Fibroblast of pulmonary artery (primary cell): ENCODE measurements at places on chromosomes 5 and 9.

DNA sequence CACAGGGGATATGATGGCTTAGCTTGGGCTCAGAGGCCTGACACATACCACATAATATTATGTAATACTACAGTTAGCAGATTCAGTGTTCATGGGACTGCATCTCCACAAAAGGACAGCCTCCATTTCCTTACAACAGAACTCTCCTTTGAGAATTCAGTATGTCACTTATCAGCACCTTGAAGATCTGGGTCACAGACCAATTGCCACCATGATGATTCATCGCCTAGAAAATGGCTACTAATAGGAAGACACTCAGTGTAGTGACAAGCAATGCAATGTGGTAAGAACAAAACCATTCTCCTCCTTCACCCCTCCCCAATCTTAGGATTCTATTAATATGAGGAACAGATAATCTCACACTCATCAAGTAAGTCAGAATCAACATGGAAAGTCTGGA, 38.7 kb upstream of the PRLR start:
- no peak for DNase-seq

GRCh38 chr5:73292816-73293459, 119.9 kb downstream of the TMEM174 start:
- no peak for DNase-seq

GRCh38 chr5:98308231-98308630, 465.2 kb upstream of the RGMB start:
- peak; percentile 23 for DNase-seq

DNA sequence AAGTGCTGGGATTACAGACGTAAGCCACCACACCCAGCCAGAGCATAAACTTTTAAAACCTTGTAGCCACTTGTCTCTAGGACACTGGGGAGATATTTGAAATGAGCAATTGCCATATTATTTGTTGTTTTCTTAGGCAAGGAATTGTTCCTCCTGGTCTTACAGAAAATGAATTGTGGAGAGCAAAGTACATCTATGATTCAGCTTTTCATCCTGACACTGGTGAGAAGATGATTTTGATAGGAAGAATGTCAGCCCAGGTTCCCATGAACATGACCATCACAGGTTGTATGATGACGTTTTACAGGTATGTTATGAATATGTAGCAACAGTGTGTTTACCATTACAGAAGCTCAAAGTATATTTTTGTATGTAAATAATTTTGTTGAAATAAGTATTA, 30.5 kb downstream of the SFXN1 start:
- DNase-seq: no peak

DNA sequence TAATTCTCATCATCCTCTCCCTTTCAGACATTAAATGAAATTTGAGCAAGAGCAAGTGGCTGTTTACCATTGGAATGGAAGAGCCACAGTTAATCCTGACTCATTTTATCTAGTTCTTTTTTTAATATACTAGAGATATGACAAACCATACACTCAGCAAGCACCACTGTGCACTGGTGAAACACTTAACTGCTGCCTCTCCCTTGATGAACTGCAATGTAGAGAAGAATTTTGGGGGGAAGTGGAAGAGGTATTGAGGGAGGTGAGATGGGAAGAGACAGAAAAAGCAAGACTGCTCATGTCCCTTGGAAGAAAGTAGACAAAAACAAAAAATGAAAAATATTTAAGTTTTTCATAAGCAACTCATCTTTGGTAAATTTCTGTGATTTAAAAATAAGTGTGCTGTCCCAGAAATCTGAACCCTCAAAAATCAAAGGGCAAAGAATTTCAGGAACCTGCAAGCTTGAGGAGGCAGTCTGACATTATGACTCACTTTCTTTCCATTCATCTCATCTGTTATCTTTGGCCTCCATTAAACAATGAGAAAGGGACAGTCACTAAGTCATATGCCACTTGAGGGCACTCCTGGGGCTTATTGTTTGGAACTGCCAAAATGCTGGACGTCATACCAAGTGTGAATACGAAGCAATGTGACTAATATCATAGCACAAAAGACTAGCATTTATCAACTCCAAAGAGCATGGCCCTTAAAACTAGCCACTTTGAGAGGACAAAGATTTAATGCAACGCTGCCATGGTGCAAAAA, 566.8 kb upstream of the DMAC1 start:
- DNase-seq: peak; percentile 62

- DNase-seq: no peak
These were observed 182.4 kb downstream of the RASEF start for GRCh38 chr9:82880336-82881050.

DNA sequence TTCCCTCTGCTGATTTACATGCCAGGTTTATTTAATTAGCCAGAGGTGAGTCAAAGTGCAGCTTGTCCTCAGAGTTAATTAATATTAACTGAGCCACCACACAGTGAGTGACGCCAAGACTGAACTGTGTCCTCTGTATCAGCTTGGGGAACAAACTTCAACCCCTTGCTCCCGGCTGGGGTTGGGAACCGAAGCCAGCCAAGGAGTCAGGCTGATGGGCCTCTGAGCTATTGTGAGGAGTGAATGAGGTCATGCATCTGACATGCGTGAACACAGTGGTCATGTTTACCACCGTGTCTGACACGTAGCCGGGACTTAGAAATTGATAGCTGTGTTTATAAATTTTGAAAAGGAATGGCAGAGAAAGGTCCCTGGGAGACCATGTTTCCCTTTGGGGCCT, 17.1 kb downstream of the IGIP start:
- no peak for DNase-seq

GRCh38 chr9:117682955-117683710, 21.1 kb upstream of the TLR4 start:
- peak; percentile 29 for DNase-seq

DNA sequence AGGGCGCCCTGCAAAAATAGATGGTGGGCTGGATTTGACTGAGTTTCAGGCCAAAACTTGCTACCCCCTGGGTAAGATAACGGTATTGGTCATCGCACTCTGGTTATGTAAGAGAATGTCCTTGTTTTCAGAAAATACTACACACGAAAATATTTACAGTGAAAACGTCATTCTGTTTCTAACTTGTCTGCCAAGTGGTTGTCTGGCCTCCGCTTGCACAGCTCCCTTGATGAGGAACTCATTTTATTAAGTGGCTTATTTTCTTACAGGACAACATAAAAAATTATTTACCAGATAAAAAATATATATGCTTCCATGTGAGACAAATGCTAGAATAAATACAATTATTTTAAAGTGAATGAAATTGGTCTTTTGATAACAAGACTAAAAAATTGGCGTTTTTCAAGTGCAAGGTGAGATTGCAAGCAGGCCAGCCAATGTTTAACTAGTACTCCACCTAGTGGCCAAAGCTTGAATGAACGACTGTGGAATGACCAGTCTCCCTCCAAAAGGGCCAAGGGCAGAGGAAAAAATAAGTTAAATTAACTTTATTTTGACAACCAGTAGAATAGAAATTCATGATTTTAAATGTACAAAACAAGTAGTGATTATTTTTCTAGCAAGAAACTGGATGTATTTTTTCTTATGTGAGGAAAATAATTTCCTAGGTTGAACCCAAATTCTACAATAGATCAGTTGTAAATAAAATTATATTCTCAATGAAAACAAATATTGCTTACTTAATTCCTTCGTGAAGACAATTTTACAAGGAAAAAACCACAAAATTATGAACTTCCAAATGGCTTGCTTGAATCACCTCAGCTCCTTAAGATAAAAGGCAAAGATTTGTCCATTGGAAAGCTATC, 93.2 kb downstream of the ZFAND5 start:
- DNase-seq: peak; percentile 66

DNA sequence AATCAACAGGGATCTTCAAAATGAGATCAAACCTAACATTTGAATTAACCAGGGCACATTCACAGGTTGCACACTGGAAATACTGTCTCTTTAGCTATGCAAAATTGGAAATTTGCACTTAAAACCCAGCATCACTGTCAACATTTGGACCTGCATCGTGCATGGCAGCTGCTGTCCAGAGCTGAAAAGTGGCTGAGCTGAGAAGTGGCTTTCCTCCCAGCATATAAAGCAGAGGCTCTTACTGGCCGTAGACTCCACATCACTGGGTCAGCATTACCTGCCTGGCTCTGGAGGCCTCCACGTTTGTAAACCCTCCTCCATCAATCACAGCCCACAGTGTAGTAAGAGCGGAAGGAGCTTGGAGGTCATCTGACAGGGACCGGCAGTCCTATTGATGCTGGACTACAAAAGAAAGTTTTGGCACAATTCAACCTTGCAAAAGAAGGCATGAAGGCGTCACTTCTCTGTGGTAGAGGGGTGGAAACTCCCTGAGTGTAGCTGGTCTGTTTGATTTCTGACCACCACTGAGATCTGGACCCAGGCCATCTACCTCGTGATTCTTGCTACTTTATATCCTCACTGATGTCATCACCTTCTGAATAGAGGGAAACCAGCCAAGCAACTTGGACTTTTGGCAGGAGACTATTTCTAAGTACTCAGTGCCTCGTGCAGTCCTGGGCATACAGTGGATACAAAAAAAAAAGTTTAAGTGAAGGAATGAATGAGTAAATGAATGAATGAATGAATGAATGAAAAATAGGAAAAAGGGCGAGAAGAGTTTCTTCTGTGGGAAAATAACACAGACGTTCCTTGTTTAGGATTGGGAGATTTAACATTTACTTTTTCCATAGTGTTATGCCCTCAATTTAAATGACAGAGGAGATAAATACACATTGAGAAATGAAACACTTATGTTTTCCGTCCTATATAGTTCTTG, 14.8 kb downstream of the RASEF start:
- DNase-seq: peak; percentile 58

DNA sequence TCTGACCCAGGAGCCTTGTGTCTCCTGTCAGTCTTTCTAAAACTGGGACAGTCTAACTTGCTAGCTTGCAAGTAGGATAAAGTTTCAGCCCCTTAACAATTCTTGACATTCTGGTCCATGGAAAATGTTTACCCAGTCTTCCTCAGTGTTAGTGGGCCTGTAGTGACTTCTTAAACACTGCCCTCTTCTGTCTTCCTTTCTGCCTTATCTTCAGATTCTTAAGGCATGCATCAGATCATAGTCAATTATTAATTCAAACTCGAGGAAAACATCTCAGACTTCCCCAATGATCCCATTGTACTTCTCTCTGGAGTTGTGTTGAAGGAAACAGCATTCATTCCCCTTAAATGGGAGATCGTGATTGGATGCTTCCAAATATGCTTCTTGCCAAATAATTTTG, 1199.8 kb downstream of the DTWD2 start:
- DNase-seq: peak; percentile 5

DNA sequence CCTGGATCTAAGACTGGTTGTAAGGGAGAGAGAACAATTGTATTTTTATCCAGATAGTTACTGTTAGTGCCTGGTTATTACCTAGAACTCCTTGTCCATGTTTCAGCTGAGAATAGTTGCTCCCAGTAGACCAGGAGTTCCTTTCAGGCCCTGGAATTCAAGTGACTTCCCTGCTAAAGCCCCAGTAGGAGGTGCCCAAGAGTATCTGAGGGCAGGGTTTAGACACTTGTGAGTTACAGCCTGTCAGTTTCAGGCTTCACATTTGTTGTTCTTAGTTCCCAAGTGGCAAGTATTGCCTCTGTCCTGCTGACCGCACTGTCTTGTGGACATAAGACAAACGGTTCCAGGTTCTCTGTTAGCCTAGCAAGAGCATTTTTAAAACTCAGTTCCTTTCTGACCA, 743.9 kb upstream of the SEMA6A start:
- DNase-seq: no peak

- no peak for DNase-seq
These were observed 4.0 kb downstream of the SPINK14 start for GRCh38 chr5:148172377-148172776.

DNA sequence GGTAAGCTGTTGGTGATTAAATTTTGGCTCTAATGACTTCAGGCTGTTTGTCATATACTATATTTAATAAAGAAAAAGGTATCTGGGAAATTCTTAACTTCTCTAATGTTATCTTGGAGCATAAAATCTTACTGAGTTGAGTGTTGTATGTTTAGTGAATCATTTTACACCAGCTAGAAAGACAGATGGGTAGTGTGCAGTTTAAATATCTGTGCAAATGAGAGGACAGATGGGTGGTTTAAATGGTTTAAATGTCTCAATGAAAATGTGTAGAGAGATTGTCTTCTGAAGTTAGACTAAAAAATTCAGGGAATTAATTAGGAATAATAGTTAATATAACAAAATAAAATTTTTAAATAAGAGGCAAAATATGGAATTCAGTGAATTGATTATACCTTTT, 114.5 kb downstream of the FER start:
- DNase-seq: no peak

DNA sequence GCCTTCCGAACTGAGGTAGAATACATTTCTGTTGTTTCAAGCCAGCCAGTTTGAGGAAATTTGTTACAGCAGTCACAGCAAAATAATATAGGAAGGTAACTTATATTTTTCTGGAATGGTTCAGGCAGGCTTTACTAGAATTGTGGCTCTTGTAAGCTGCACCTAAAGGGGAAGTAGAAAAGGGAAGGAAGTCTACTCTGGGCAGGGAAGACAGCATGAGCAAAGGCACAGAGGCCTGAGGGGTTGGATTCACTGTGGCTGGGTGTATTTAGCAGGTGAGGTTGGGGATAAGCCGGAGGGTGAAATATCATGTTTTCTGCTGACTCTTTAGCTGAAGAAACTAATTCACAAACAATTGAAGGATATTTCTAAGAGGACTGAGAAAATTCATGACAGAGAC, 183.5 kb downstream of the GAS1 start:
- no peak for DNase-seq

- DNase-seq: peak; percentile 48
These were observed 398.2 kb downstream of the NFIB start for GRCh38 chr9:13915591-13916301.

DNA sequence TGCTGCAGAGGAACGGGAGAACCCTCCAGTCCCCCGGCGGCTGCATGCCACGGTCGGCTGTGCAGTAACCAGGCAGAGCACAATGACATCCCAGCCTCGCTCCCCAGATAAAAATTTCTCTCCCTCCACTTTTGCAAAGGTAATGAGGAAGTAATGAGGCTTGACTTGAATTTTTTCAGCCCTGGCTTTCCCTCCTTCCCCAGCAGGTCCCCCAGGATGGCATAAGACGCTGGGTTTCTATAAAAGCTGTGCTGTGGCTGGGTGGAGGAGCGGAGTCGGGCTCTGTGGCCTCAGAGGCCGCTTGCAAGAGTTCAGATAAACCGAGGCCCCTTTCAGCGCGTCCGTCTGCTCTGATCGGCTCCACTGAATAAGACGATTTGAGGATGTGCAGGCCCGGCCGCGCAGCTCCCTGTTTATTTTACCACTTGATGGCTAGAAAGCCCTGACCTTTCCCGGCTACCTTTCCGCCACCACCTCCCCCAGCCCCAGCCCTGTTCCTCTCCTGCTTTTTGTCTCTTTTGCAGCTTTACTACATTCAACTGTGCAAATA, 351.9 kb upstream of the IRX2 start:
- no peak for DNase-seq

DNA sequence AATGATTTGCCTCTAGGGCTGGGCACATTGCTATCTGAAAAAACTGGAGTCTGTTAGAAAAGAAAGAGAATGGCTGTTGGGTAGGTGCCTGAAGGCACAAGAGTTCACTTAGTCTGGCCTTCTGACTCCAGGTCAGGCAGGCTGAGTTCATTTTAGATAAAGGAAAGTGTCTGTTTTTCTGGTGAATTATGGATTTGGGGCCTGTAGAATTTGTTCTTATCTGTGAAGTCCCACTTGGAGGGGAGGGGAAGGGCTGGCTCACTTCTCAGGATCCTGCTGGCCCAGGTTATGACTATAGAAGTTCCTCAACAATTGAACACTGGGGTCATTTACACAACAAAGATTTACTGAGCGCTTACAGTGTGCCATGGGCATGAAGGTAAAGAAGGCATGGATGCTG, 11.5 kb upstream of the SEPTIN8 start:
- DNase-seq: no peak
